ENCODE measurements at places on chromosomes 4 and X.

DNA sequence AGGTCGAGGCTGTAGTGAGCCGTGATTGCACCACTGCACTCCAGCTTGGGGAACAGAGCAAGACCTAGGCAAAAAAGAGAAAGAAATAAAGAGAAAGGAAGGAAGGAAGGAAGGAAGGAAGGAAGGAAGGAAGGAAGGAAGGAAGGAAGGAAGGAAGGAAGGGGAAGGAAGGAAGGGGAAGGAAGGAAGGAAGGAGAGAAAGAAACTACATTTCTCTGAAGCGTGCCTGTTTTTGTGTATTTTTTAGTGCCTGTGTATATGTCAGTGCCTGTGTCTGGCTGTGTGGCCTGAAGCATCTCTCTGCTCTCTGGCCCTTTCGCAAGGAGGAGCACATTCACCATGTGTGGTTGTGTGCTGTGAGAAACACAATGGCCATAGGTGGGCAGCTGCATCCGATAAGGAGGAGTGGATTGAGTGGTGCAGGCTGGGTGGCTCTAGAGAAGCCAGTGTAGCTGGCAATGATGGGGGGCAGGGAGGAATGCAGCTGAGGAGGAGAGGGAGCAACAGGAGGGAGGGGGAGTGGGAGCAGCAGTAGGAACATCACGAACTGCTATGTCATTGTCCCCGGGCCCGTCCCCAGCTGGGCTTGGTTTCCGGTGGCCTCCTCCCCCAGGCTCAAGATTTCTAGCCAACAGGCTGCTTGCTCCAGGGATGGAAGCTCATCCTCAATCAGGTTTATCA lies 11.4 kb downstream of the SYN1 start:
- DNase-seq, result no peak

- DNase-seq, result no peak
These were observed 97.3 kb upstream of the ATP6AP2 start for GRCh38 chrX:40483502-40483901.

GRCh38 chr4:37976507-37976906 lies 16.3 kb downstream of the PTTG2 start:
- no peak for DNase-seq

DNA sequence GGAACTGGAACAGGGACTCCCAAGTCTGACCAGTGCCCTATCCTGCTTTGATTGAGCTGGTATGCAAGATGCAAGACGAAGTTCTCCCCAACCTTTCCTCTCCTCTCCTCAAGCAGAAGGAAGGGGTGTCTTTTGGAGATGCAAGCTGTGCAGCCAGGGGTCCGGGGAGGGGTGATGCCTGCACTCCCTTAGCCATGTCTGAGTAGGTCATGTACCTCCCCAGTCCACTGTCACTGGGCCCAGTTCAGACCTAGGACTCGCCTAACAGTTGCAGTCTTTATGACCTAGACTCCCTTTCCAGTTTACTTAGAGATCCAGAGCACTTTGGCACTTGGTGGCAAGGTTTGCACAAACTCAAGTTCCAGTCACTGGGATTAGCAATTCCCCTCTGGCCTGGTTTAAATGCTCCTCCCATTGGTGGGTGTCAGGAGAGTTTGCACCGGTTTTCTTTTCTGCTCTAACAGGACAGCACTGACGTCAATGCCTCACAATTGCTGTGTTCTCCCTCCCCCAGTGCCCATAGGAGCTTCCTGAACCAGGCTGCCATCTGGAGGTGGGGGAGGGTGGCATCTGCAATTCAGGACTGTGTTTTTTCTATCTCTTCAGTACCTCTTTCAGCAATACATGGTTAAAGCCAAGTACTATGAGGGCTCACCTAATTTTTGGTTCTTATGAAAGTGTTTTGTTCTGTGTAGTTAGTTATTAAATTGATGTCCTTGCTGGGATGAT lies 782.2 kb downstream of the ARAP2 start:
- DNase-seq, result no peak

DNA sequence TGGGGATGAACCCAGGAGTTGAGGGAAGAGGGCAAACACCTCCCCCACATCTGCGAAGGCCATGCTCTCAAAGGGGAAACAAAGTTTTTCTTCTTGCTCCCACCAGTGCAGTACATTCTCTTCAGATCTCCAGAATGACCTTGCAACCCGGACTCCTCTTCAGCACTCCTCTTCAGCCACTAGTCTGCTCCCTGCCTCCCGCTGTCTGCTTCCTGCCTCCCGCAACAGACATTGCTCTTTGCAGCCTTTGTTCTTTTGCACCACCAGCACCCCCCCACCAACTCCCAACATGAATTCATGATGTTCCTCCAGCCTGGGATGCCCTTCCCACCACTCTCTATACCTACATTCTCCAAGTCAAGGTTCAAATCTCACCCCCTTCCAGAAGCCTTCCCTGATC lies 32.1 kb downstream of the UTP14A start:
- DNase-seq, result no peak

DNA sequence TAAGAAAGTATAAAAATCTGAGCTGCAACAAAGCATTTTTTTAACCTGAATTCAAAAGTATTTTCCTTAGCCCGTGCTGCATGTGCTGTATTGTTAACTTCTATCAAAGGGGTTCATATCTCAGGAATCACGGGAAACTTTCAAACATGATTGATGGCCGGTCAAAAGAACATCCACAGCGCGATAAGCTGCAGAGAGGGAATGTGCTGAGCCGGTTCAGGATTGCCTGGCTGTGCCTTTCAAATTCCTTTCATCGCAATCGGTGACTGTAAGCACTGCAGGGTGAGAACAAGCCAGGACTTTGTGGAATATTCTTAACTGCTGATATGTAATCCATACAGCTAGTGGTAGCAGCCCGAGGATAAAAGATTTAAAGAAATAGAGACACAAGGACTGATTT lies 210.9 kb upstream of the NOCT start:
- DNase-seq, result no peak

GRCh38 chr4:78720204-78720603 lies 55.9 kb upstream of the BMP2K start:
- DNase-seq, result no peak

DNA sequence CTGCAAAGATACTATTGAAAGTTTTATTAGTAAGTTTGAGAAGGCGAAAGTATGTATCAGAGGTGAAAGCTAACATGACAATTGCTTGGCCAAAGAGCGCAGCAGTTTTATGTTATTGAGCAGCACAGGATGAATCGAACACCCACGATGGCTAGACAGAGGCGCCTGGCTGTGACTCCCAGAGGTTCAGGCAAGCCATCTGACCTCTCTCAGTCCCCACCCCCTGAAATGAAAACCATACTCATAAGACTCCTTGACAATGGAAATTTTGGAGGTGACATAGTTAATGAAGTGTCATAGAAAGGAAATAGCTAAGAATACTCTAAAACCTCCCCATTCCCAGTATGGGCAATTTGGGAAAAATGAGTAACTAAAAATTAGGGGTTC lies 70.6 kb downstream of the MGST2 start:
- DNase-seq, result no peak

DNA sequence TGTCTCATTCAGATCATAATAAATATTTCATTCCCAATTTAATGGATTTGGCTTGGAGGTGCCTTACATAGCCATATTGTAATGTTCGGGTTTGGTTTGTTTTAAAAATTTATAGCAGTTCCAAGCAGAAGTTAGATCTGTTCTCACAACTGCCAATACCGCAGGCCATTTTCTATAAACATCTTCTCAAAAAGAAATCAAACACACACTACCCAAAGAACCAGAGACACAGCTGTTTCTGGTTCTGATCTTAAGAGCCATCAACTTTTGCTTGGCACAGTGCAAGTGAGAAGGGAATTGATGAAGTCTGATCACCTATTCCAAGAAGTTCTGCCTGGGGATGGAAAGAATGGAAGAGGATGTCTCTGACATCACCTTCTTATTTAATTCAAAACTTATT lies 22.9 kb downstream of the MID1IP1 start:
- no peak for DNase-seq

GRCh38 chrX:17535229-17535628 lies 160.2 kb downstream of the NHS start:
- DNase-seq, result peak; percentile 19

DNA sequence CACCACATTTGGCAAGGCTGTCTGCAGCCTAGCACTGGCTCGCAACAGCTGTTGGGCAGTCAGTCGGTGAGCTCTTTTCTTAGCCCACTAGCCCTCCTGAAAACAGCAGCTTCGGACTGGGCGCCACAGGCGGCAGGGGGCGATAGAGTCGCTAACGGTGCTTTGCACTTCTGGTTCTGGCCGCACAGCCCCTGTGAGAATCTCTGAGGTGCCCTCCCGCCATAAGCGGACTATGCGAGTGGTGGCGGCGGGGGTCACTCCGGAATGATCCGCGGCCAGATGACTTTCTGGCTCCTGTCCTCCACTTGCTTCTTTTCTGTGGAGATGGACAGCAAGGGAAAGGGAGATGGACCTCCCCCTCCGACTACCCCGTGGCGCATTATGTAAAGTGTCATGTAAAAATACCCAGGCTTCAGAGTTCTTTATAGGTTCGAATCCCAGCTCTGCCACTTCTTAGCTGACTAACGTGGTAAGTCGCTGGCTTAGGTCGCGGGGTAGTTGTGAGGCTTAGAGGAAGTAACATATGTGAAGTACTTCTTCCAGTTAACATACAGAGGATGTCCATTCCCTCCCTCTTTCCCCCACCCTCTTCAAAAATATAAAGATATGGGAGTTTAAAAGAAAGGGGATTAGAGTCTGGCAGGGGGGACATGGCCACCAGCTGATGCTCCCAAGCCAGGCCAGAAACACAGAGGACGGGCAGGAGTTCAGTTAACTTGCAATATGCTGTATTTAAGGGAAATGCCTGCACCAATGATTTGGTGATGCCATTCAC lies 11.0 kb downstream of the ARHGAP36 start:
- no peak for DNase-seq

DNA sequence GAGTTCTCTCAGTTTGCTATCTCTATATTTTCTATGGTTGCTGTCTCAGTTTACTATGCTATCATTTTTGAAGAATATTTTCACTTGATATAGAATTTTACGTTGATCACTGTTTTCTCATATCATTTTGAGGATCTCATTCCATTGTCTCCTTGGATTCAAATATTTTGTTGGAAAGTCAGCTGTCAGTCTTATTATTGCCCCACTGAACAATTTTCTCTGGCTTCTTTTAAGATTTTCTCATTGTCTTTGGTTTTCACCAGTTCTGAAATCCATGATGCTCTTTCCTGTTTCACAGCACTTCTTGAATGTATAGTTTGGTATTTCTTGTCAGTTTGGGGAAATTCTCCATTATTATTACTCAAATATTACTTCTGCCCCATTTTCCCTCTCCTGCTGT lies 81.1 kb downstream of the ENPP6 start:
- DNase-seq, result no peak
